Stimulated activated CD4-positive, alpha-beta T cell treated with anti-CD3 and anti-CD28 coated beads, Interleukin-1b, Interleukin-23, amount 100 ng/mL, for 1 hour (primary cell): ENCODE measurements at places on chromosomes 16 and 17.

- no peak for DNase-seq
Observed at GRCh38 chr16:67666032-67666551, 458 bp downstream of the ENKD1 start.

DNA sequence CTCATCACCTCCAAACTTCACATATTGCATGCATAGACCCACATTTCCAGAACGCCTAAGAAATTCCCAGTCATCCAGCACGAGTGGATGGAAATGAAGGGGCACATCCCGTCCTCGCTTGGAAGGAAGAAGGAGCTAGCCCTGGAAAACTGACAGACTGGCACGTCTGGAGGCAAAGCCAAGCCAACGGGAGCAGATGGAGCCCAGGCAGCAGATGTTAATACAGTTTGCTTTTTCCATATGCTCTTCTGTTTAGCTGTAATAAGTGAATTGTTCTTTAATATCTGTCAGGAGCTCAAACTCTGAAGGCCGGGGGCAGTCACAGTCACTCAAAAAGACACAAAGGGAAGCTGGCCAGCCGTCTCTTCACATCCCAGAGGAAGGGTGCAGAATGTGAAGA, 187.7 kb downstream of the XYLT1 start:
- DNase-seq = no peak

GRCh38 chr16:85715169-85716021, 26.6 kb upstream of the GINS2 start:
- DNase-seq = no peak

DNA sequence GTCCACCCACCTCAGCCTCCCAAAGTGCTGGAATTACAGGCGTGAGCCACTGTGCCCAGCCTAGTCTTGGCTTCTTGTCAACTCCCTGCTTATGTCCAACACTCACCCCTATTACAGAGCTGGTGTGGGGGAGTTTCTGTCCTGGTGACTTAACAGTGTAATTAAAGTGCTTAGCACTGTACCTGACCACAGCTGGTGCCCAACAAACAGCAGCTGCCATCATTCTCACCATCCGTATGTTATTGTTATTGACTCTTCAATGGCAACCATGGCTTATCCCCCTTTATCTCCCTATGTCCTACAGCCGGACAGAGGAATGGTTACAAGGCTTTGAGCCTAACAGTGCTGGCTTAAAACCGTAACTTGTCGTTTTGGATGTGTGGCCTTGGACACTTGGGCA, 17.0 kb upstream of the BRCA1 start:
- no peak for DNase-seq

DNA sequence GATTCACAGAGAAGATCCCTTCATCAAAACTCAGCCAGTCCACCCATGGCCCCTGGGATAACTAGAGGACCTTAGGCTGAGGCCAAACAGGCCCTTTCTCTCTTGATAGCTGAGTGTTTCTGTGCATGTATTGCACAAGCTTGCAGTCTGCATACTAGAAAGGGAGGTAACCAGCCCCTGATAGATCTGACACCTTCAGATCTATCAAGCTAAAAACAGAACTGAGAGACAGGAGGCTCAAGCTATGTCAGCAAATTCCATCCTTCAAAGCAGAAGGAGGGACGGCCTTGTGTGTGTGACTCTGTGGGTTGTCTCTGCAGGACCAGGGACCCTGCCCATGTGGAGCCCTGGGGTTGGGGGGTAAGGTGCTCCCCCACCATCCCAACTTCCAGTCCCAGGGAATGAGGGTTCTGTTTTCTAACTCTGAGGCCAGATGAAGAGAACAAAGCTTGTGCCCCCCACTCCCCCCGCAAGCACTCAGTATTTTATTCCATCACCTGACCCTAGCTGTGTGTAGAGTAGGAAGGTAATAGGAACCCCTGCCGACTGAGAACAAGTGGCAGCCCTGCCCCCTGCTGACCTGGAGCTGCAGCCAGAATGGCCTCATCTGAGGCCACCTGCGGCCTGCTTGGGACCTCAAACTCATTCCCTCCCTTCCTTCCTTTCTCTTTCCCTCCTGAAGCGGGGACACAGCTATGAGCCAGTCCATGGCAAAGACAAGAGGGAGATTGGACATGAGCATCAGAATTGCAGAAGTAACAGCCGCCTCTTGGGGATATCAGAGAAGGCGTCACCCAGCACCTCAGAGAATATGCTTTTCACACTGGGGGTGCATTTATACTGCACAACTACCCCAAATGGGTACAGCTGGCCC, 63.8 kb downstream of the SMPD3 start:
- no peak for DNase-seq

DNA sequence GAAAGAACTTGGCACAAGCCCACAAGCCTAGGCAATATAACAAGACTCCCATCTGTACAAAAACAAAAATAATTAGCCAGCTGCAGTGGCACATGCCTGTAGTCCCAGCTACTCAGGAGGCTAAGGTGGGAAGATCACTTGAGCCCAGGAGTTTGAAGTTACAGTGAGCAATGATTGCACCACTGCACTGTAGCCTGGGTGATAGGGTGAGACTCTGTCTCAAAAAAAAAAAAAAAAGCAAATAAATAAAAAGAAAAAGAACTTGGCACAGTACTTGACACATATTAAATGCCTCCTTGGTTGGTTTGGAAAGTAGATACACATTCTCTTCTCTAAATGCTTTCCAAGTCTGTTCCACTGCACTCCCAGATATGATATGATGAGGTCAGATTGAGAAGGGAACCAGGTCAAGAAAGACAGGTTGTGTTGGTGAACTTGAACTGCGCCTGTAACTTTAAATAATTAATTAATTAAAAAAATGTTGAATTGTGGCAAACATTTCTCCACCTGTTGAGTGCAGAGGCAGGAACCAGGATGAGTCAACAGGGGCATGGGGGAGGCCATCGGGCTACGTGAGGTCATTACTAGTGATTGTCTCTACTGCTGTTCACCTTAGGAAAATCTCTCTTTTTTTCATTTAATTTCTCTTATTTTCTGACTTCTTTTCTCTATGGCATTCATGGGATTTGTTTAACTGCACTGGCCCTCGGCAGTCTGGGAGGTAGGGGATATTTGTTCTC, 25.9 kb upstream of the EFCAB13 start:
- DNase-seq = no peak

DNA sequence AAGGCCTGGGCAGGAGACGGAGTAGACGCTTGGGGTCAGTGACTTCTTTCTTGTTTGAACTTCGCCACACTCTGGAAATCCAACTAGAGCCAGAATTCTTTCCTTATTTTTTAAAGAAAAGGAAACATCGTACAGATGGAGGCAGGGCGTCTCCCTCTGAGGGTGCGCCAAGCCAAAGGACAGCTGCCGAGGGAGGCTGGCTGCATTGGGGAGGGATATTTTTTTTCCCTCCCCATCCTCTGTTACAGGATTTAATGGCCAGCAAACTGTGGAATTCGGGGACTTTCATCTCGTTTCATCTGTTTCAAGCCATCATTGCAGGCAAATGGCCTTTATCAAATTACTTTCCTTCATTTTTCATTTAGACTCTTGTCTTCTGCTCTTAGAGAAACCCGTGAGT, 15.9 kb downstream of the CDK5R1 start:
- DNase-seq = no peak

- DNase-seq = no peak
Observed at GRCh38 chr16:83051451-83051850, 424.7 kb downstream of the CDH13 start.

DNA sequence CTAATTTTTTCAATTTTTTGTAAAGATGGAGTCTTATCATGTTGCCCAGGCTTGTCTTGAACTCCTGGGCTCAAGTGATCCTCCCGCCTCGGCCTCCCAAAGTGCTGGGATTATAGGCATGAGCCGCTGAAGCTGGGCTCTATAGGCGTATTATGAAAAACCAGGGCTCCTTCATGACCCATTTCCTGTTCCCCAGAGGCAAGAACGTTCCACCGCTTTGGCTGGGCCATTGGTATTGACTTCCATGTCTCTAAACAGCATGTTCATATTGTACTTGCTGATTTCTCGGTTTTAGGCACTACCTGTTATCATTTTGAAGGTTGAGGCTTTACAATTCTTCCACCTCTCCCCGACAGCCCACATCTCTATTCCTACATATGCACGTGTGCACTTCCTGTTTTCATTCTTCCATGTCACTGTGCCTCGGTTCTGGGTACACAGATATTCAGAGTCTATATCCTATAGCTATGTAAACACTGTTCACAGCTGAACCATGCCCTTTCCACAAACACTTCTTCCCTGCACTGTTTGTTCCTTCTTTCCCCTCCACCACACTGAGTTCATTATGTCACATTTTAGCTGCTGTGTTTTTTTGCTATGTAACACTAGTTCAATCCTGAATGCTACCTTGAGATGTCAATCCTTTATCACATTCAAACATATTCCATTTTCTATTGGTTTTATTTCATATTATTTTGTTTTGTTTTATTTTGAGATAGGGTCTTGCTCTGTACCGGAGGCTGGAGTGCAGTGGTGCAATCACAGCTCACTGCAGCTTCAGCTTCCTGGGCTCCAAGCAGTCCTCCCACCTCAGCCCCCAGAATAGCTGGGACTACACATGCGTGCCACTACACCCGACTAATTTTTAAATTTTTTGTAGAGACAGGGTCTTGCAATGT, 16.8 kb upstream of the MAPK3 start:
- no peak for DNase-seq

- DNase-seq = no peak
Observed at GRCh38 chr16:87487361-87487924, 5.4 kb downstream of the ZCCHC14 start.

- no peak for DNase-seq
Observed at GRCh38 chr17:57605675-57606105, 139.4 kb downstream of the CCDC182 start.

DNA sequence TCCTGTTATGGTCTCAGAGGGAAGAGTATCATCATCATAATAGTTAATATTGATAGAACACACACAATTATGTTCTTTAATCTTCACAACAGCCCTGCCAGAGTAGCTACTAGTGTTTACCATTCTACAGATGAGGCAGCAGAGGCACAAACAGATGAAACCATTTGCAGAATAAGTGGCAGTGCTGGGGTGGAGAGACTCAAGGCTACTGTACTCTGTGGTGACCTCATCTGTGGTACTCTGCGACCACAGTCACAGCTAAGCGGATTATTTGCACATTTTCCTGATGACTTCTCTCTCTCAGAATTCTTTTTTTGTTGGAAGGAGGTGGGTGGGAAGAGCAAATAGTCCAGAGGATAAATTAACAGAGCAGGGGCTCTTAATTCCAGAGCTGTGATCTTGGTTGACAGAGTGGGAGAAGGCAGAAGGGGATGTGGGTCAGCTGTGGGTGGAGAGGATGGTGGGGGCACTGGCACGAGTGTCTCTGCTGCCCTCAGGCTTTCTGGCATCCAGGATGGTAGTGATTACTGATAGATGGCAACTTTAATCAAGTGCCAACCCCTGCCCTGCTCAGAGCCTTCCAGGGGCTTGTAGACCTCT, 41.8 kb downstream of the MRM1 start:
- no peak for DNase-seq

DNA sequence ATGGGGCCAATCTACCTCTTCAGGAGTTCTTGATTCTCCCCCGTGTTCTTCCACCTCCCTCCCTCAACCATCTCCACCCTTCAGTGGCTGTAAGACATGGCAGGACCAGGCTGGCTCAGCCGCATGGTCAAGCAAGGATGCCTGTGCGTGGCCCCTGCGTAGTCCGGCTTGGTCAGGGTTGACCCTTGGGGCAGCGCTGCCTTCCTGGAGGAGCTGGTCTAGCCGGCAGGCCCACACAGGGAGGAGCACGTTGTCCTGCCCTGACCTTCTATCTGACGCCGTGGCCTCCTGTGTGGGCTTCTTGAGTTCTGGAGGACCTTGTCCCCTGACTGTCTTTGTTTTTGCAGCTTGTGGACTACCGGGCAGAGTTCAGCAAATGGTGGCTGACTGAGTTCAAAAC, 169.8 kb downstream of the DNAH9 start:
- no peak for DNase-seq

DNA sequence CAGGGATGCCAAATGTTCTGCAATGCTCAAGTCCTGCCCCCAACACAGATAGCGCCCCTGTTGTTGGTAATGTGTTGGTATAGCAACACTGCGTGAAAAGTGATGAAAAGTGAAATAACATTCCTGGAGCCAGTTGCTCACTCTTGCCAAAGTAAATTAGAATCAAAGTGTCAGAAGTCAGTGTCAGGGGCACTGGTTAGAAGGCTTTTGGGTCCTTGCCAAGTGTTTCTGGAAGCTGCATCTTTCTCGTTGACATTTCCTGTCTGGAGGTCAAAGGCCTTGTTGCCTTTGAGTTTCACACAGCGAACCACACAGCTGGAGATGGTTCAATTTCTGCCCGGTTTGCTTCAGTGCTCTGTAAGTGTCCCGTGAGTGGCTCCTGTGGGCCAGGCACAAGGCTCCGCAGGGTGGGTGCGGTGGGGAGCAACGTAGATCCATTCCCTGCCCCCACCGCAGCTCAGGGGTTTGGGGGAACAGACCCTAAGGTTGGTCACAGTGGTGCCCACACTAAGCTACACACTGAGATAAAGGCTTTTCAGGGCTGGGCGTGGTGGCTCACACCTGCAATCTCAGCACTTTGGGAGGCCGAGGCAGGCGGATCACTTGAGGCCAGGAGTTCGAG, 3.6 kb upstream of the SLC16A5 start:
- DNase-seq = no peak

DNA sequence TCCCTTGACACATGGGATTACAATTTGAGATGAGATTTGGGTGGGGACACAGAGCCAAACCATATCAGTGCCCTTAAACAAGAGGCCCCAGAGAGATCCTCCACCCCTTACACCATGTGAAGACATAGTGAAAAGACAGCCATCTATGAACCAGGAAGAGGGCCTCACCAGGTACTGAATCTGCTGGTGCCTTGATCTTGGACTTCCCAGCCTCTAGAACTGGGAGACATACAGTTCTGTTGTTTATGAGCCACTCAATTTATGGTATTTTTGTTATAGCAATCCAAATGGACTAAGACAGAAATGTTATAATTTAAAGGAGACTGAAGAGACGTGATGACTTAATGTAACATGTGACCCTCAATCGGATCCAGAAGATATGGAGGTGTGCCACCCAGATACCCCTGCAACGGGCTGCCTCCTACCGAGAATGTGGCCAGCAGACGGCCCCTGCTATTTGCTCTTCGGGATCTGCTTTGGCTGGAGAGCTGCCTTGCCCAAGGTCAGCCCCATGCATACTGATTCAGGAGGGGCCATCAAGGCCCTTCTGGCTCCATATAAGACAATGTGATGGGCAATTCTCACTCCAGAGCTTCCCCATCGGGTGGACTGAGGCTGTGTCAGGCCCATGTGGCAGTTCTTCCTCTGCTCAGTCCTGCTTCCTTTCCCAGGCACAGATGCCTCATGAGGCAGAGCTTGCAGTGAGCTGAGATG, 80.6 kb downstream of the NETO2 start:
- no peak for DNase-seq

GRCh38 chr17:16480995-16481394, 11.0 kb downstream of the LRRC75A start:
- DNase-seq = no peak

GRCh38 chr16:89829630-89830437, 1.6 kb downstream of the SPIRE2 start:
- DNase-seq = no peak

GRCh38 chr17:68718465-68718864, 117.3 kb upstream of the FAM20A start:
- DNase-seq = no peak

DNA sequence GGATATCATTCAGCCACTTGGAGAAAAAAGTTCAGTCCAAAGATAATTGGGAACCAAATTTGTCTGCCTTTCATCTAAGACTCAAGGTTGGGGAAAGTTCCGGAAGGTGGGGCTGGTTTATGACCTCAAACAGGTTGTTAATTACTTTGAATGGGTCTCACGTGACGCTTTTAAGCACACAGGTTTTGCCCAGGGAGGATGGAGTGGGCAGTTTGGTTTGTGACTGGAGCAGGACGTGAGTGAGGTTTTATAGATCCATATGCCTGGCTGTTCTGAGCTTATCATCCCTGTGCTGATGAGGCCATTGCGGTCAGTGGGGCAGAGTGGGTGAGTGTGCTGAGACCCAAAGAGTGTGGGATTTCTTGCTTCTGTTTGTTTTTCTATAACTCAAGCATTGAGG, 38.7 kb upstream of the GPRC5B start:
- DNase-seq = no peak
